Astrocyte of the cerebellum (primary cell): ENCODE measurements at places on chromosomes 3 and 15.

DNA sequence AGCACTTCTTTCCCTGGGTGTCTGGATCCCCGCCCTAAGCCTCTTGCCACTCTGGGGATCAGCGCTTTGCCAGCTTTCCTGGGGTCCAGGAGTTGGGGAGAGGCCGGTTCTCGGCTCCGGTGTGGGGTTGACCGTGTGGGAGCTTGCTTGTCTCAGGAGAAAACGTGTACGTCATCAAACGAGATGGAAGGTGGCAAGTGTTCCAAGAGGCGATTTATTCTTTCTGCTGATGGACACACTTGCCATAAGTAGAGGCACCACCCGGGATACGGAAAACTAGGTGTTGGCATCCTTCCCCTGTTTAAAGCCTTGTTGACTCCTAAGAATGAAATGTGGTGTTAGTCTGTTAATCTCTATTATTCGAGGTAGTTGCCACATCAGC lies 295 bp downstream of the ZWILCH start:
- no peak for DNase-seq

GRCh38 chr3:157533298-157534070 lies 30.3 kb upstream of the VEPH1 start:
- no peak for DNase-seq

GRCh38 chr15:77609558-77609957 lies 23.2 kb downstream of the LINGO1 start:
- DNase-seq = no peak

DNA sequence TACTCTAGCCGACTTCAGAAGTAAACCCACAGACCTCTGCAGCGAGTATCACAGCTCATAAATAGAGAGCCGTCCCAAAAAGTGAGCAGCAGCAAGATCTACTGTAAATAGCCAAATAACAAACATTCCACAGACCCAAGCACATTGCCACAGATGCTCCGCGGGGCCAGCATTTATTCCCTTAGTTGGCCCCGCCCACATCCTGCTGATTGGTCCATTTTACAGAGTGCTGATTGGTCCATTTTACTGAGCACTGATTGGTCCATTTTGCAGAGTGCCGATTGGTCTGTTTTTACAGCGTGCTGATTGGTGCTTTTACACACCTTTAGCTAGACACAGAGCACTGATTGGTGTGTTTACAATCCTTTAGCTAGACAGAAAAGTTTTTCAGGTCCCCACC lies 17.3 kb upstream of the GABRB3 start:
- no peak for DNase-seq
